Kidney glomerular epithelial cell (primary cell): ENCODE measurements at places on chromosomes 5 and 9.

GRCh38 chr9:89528131-89528530 lies 30.2 kb upstream of the SEMA4D start:
- DNase-seq, result no peak

DNA sequence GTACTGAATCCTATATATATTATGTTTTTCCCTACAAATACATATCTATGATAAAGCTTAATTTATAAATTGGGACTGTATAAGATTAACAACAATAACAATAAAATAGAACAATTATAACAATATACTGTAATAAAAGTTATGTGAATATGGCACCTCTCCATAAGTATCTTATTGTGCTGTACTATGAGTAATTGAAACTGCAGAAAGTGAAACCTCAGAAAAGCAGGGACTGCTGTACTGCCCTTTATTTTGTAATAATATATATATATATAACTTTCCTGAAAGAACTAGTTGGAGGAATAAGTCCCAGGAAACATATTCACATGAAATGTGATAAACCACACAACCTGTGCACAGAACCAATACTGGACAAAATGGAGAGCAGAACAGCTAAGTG lies 77.3 kb downstream of the PAM start:
- no peak for DNase-seq

- no peak for DNase-seq
Measured at GRCh38 chr5:94326586-94326985, 291.8 kb downstream of the KIAA0825 start.

DNA sequence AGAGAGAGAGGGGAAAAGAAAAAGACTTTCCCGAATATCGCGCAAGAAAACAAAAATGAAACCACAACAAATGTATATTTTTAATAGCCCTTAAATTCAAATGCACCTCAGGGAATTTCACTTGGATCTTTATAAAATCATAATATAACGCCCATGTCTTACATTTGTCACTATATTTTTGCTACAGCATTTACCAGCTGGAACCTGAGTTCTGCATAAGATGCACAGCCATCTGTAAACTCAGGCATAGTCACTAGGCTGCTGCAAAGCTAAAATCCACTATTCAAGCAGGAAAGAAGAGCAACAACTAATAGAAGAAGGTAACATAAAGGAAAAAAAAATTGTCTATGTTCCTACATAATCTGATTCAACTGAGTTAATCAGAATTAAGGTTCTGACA lies 30.6 kb upstream of the SLCO6A1 start:
- no peak for DNase-seq

GRCh38 chr9:98356953-98357690 lies 101.7 kb upstream of the TBC1D2 start:
- no peak for DNase-seq

DNA sequence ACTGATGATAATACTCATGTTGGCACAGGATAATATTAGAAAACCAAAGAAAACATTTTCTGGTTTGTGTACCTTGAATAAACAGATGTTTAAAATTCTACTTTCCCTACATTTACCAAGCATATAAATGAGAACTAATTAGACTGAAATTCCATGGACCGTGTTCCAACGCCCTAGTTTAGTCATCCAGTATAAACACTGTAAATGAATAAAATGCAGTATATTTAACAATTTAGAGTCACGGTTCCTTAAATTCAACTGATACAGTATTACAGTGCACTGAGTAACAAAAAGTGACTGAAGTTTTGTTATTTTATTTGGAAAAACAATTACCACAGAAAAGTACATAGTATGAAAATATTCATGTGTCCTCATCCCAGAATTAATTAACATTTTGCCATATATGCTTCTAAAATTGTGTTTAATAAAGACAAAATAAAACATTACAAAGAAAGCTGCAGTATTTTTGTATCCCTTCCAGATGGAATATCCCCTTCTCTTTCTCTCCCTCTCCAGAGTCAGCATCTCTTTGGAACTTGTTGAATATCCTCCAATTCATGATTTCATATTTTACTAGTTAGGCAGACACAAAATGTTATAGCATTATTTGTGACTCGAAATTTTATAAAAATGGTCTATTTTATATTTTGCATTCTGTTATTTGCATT lies 112.5 kb downstream of the HMHB1 start:
- peak; percentile 6 for DNase-seq

DNA sequence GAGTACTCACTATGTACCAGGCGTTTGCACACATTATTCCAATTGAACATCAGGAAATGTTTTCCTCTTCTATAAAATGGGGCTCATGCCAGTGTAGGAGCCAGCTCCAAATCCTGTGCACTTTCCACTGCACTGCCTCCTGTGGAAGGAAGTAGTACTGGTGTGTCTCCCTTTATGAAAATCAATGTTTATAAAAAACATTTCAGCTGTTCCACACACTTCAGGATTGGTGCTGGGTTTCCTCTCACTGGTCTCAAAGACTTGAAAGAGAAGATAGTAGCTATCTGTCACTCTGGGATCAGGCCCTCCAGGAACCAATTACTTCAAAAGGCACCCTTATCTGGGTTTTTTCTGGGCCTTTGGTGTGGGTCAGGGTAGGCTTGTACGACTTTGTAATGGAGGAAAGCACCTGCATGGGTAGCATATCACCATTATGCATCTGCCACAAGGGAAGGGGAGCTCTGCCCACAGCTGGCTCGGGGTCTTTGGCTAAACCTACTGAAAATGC lies 32.5 kb downstream of the RAB14 start:
- no peak for DNase-seq

DNA sequence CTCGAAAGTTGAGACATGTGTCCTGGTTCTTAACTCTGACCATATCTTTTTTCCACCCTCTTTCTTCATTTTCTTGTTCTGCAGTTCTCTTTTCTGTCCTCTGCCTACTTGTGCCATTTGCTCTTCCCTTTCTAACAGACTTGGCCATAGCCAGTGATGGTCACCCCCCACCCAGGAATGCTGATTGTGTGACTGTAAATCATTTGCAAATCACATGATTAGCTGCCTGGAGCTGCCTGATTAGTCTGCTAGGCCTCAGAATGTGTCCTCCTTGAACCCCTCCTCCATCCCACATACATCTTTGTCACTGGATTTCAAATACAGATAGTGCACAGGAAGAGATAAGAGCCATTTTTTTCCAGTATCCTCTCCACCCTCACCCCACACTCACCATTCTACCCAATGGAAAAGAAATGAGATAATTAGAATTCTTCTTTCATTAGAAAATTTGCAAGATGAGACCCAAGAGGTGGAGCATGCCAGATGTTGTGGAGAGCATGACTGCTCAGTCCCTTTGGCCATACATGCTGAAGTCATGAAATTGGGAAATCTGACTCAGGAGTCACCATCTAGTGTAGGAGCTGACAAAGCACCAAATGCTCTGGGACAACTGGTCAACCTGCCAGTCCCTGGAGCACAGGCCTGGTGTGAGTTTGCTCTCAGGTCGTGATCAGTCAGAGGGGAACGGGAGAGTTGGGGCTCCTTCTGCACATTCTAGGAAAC lies 538.2 kb downstream of the CCDC171 start:
- peak; percentile 12 for DNase-seq

GRCh38 chr9:96399325-96399633 lies 15.8 kb upstream of the SLC35D2 start:
- no peak for DNase-seq

DNA sequence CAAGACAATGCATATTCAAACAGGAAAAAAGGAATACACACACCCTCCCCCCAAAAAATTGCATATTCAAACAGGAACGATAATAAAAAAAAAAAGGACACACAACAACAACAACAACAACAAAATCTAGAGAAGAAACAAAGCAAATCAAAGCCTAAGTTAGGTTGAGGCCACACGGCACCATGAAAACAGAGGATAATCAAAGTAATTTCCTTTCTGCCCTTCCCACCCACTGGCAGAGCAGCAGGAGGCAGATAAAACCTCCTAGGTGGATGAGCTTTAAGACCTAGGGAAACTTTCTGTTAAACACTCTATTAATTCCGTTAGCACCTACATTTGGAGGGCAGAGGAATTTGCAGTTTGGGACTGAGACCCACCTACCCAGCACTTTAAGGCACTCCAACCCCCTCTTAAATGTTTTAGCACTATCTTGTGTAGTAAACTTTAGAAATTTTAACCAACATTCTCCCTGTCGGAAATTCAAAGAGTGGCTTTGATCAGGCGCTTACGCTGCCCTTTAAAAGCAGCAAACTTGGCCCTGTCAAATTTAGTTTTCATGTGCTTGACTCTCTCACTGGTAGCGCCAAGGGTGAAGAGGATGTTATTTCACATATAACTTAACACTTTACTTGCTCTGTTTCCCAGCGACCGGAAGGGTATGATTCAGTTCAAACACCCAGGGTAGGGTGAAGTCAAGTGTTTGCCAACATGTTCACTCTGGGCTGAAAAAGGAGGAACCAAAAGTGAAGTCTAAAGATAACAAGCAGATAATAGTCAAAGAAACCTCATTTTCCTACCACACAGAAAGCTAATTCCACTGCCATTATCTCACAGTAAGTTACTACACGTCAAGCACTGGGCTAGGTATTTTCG lies 9.2 kb downstream of the ENC1 start:
- DNase-seq, result peak; percentile 69

GRCh38 chr9:93603906-93604326 lies 27.5 kb downstream of the PHF2 start:
- DNase-seq, result no peak

DNA sequence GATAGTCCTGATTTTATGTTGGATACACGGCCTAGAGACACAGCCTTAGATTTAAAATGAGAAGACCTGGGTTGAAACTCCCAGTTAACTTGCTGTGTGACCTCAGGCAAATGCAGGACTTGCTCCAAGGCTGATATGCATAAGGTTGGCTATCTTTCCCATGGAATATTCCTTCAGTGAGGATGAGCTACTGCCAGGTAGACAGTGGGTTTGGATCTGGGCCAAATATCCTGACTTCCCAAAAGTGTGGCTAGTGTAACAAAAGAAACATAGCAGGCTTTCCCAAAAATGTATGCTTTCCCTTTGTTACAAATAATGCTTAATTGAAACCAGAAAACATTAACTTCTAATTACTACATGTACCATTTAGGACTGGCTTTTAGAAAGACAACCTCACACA lies 697 bp upstream of the XPA start:
- no peak for DNase-seq

- DNase-seq, result no peak
Measured at GRCh38 chr9:35432076-35432475, 57.8 kb upstream of the RUSC2 start.

GRCh38 chr5:114362977-114363761 lies 1.3 kb downstream of the KCNN2 start:
- DNase-seq, result no peak

DNA sequence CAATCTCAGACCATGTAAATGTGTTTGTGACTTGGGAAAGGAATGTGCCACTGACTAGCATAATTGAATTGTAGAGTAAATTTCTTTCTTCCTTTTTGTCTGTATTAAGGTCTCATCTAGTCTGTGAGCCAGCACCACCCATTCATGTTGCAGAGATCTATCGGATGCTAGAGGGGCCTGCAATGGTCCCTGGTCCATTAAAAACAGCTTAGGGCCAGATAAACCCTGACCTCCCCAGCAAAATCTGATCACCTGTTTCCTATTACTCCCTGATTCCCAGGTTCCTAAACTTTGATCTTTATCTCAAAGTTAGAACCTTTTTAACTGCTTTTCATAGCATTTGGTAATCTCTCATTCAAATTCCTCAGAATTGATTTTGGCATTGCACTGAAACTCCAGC lies 174.5 kb upstream of the POC5 start:
- DNase-seq, result no peak

- no peak for DNase-seq
Measured at GRCh38 chr5:67233075-67233474, 36.5 kb upstream of the CD180 start.

DNA sequence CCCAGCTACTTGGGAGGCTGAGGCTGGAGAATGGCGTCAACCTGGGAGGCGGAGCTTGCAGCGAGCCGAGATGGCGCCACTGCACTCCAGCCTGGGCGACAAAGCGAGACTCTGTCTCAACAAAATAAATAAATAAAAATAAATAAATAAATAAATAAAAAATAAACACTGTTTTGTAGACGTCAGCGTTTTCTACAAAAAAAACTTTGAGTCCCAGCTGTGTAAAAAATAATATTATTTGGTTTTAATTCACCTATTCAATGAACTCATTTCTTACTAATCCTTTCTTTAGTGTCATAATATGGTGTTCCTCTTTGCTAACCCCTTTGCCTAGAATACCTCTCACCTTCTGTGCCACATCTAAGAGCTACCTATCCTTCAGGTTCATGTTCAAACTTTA lies 30.2 kb upstream of the MSANTD3 start:
- DNase-seq, result no peak

GRCh38 chr9:115997923-115998322 lies 155.7 kb upstream of the PAPPA start:
- peak; percentile 78 for DNase-seq

DNA sequence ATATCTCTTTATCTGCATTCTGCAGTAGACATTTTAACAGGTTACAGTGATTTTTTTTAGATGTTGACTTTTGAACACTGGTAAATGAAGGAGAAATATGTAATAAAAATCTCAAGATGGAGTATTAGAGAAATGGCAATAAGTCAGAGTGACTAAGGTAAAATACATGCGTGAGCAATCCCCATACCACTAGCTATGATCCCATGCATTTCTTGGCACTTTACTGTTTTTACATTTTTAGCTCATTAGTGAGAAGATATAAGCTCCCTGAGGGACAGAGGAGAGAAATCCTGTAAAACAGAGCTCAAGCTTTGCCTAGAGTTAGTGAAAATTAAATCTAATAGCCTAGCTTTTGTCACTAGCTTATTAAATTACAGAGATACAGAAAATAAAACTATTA lies 181.9 kb upstream of the TRPM3 start:
- DNase-seq, result no peak

GRCh38 chr5:125199968-125200865 lies 453.8 kb upstream of the ZNF608 start:
- DNase-seq, result no peak

DNA sequence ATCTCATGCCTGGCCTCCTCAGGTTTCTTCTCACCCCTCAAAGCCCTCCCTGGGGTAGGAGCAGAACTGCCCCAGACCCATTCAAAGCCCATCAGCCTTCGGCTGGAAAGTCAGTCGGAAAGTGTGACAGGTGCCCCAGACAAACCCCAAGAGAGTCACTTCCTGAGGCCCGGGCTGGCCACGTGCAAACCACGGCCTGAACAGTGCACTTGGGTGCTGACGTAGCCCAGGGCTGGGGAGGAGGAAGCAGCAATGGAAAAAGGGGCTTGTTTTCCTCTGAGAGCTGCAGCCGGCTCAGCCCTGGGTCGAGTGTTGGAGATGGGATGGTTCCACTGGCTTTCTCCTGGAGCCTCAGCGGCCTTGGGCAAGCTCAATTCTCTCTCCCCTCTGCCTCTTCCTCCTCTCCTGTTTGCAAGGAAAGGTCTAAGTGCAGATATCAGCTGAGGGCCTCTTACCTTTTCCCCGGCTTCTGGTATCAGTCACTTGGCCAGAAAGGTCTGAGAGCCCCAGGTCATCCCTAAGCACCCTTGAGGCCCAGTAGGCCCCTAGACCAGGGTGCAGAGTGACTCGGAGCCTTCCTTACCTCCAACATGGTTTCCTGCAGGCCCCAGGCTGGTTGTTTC lies 5.9 kb upstream of the EGR1 start:
- DNase-seq, result no peak
